MG63 (cell line): ENCODE measurements at places on chromosomes 6 and 20. TPM values are rescaled to one million over a fixed set of nuclear protein-coding genes. Genes with fewer than 3 reads are reported as not detected.

DNA sequence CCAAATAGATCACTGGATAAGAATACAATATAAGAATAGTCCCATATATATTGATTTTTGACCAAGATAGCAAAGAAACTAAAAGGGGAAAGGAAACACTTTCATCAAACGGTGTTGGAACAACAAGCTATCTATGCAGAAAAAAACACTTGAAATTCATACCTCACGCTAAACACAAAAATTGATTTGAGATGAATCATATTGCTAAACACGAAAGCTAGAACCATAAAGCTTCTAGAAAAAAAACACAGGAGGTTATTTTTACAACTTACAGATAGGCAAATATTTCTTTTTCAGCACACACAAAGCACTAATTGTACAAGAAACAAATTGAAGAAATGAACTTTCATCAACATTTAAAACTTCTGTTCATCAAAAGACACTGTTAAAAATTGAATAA lies 36.7 kb upstream of the TMEM14A start:
- no peak for DNase-seq

DNA sequence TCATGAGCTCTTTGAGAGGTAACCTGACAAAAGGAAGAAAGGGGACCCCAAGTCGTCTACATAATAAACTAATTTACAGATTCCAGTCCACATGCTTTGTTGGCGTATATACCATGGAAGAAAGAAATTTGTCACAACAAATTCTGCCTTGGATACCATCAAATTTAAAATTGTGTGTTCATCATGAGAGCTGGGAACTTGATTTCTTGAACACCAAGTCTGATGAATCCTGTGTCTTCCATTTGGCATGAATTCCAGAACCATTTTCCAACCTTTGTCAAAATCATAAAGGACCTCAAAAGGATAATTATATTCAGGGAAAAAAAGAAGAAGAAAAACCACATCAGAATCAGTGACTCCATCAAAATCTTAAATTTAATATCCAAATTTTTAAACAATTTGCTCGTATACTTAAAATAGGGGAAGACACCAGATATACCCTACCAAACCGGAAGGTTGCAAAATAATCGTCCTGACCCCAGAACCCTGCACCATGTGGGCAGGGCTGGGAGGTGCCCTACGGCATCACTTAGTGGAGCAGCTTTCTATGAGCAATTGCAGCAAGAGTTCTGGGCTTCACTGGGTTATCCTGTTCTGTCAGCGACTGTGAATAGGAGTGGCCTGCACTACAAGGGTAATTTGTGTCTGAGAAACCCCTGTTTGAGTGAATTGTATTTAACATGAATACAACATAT lies 74.1 kb upstream of the INSM1 start:
- no peak for DNase-seq

GRCh38 chr6:24902782-24903181 lies 33.0 kb downstream of the RIPOR2 start:
- peak; percentile 78 for DNase-seq

The SLC17A3 gene
- total RNA-seq, result 0.86 TPM in 1 of 2 replicates, not detected in the other

The DEF6 gene
- total RNA-seq, result 0.33 TPM in 1 of 2 replicates, not detected in the other

DNA sequence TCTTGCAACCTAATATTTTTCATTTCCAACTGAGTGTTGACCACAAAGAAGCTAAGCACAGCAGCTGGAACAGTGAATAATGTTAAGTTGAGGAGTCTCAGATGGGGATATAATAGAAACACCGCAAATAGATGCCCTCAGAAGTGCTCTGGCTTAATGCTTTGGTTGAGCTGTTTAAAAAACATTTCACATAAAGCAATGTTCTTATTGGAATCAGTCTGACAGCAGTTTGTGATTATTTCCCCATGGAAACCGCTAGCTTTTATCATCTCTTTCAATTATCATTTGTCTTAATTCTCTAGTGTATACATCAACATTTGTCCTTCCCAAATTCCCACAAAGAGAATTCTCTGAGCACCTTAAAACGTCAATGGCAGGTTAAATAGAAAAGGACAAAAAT lies 30.8 kb downstream of the METTL24 start:
- DNase-seq, result no peak
